Left ventricle myocardium superior (tissue), 1 donor: ENCODE measurements at places on chromosomes 11 and 22.

GRCh38 chr11:2804189-2804588 lies 81.4 kb downstream of the CDKN1C start:
- no peak for DNase-seq

DNA sequence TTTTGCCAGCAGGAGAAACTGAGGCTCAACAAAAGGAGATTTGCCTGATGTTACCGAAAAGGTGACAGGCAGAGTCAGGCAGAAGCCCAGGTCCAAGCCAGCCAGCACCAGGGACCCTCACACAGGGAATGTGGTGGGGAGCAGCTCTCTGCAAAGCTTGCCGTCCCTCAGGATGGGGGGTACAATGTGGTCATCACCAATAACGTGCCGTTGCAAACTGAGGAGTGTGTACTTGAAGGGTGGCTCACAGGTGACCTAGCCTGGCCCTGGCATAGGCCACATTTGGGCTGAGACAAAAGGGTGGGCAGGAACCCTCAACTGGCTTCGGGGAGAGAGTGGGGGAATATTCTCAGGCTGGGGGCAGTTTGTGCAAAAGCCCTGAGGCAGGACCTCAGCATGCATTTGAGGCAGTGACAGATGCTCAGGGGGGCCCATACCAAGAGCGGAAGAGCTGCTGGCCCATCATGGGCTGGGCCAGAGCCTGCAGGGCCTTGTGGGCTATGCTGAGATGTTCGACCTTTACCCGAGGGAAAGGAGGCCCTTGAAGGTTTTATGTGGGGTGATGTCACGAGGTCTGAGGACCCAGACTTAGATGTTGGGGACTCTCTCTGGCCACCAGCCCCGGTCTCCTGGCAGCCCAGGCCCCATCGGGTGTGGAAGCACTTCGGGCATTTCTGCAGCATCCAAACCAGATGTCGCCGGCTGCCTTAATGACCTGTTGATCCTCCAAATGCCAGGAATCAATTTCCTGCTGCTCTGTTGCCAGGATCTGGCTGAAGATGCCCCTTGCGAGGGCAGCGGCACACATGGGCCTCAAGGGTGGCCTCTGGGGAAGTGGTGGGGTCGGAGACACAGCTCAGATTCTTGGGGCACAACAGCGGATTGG lies 57.4 kb upstream of the SHISAL1 start:
- peak; percentile 10 for DNase-seq

GRCh38 chr11:96329419-96329818 lies 13.6 kb downstream of the MAML2 start:
- no peak for DNase-seq

DNA sequence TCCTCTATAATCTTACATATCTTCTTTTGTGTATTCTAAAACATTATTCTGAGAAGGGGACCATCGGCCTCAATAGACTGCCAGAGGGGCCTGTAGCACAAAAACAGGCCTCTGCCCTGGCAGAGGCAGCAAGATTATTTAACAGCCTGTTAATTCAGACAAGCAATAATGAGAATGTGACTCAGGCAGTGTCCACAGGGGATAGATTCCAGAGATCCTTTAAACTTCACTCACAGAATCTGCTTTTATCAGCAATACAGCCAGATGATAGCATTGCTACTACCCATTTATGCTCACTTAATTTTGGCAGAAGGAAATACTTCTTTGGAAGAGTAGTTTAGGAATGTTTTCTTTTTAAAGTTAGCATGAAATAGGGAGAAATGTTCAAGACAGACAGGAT lies 44.9 kb downstream of the AAMDC start:
- no peak for DNase-seq

DNA sequence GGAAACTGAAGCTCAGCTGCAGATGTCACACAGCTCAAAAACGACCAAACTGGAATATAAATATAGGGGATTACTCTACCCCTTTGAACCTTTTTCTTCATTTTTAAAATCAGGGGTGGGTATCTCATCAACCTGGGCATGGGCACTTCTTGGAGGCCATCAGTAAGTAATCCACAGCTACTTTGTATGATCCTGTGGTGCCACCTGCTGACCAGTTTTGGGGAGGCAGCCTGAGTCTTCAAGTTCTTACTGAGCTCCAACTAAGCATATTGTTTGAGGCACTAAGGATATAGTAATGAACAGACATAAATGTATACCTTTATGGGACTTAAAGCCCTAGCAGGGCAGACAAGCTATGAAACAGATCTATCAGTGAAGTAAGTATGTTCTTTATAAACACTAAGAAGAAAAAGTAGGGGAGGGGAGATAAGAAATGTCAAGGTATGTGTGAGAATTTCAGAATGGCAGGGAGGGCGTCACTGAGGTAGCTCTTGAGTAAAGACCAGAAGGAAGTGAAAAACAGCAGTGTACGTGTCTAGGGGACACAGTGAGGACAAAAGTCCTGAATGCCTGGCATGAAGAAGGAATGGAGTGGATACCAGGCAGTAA lies 18.4 kb downstream of the TUB start:
- peak; percentile 84 for DNase-seq

- DNase-seq = no peak
Measured at GRCh38 chr11:7605186-7605943, 67.9 kb downstream of the CYB5R2 start.

DNA sequence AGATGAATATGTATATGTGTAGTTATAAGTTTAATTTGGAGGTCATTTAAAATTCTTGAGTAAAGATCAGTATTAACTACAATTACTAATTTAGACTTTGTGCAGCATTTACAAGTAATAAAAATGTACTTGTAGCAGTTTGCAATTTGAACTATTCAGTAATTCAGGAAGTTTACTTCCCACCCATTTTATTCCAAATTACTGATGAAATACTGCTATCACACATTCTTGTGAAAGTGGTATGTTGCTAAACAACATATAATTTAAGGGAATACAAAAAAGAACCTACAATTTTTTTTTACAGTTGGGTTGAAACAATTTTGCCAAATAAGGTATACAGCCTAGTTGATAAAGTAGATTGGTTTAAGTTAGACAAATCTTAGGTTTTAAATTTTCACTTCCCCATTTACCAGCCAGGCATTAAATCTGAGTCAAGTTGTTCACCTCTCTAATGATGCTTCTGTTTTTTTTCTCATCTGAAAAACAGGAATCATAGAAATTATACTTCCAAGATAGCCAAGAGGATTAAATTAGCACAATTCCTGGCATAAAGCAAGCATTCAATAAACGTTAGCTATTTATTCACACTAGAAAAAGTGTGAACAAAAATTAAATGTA lies 45.3 kb downstream of the ZBTB44 start:
- DNase-seq = no peak

GRCh38 chr11:120044011-120044675 lies 93.8 kb downstream of the TRIM29 start:
- DNase-seq = no peak

GRCh38 chr11:70140711-70141485 lies 62.2 kb upstream of the FADD start:
- no peak for DNase-seq

DNA sequence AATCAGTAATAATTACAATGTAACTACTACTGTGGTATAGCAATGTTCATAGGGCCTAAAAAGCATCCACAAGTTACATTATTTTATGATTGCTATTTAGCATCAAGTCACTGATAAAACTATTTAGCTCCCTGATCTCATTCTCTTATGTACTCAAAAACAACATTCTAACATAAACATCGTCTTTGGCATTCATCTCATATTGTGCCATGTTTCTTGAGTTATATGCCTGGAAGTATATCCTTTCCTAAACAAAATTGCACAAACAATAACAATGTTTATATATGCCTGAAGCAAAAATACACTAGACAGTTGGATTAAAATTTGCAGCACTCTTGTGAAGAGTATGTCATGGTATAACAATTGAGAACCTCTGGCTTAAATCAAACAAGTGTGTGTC lies 34.1 kb downstream of the HORMAD2 start:
- DNase-seq = no peak

- no peak for DNase-seq
Measured at GRCh38 chr11:111101881-111102280, 143.6 kb upstream of the POU2AF2 start.
